ENCODE measurements at places on chromosomes 16 and 17.

DNA sequence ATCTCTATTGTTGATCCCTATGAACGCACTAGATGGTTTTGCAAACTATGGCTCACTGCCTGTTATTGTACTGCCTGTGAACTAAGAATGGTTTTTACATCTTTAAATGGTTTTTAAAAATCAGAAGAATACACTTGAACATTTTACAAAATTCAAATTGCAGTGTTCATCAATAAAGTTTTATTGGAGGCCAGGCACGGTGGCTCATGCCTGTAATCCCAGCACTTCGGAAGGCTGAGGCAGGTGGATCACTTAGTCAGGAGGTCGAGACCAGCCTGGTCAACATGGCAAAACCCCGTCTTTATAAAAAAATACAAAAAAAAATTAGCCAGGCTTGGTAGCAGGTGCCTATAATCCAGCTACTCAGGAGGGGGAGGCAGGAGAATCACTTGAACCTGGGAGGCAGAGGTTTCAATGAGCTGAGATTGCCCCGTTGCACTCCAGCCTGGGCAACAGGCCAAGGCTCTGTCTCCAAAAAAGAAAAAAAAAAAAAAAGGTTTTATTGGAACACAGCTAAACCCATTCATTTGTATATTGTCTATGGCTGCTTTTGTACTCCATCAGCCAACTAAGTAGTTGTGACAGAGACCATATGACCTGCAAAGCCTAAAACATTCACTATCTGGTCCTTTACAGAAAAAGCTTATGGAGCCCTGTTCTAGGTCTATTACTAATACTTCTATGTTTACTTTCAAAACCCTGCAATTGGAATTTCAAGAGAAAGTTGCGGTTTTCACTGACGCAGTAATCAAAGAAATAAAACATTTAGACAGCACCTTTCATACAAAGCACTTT is 18.9 kb downstream of the IKZF3 start:
- DNase-seq: no peak

DNA sequence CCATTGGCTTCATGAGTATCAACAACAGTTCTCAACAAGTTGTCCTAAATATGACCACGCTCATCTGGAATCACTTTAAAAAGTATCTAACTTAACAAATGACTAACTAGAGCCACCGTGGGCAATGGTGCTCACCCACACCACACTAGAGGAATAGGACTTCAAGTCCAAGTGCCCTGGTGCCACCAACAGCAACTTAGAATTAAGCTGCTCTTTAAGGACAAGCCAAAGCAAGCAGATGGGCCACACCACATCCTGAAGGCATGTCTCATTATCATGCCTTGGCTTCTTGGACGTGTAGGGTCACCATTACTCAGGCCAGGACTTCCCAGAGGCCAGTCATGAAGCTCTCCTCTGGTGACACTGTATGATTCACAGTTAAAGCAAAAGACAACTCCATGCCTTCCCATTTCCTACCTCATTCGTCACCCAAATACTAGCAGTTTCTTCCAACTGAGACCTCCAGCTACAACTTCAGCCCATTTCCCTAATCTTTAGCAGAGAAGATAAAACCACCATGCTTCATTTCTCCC is 9.4 kb upstream of the SLC6A4 start:
- no peak for DNase-seq

- DNase-seq: peak; percentile 45
Measured at GRCh38 chr17:74453665-74454196, 12.7 kb upstream of the CD300A start.

DNA sequence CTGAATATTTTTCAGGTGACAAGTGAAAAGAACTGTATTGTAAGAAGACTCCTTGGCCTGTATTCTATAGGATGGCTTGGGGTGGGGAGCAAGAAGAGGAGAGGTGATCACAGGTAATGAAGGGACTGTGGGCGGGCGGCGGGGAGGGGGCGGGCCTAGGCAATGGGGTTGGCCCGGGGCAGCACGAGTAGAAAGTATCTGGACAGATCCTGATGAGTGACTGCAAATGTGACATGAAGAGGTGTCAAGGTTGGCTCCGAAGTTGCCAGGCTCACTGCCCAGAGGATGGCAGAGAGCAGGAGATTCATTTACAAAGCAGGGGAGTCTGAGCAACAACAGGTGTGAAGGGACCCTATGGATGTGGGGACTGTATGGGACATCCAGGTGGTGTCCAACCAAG is 10.8 kb upstream of the G6PC1 start:
- no peak for DNase-seq

DNA sequence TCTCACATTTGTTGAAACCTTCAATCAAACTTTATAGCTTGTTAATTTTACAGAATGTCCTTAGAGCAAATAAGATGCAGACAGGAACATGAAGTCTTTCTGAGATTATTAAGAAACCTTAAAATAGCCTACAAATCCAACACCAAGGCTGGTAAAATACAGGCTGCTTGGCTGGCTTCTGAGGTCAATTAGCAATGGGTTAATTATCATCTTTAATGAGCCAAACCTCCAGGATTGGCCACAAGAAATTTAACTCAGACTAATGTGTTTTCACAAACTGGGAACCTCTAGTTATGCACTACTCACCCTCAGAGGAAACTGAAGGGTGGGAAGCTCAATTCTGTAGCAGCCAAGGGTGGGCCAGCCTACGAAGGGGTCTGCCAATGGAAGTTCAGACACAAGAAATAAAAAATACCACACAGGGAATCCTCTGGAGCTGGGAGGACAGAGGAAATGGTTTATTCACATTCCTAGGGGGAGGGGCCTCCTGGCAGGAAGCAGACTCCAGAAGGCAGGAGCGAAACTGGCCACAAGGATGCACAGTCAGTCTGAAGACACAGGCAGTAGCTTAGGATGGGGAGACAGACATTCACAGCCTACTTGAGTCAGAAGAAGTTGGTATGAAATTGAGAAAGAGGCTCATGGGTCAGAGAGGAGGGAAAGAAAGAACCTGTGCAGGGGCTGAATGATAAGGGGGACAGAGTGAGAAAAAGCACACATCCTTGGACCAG is 36.1 kb downstream of the HIC1 start:
- DNase-seq: no peak

DNA sequence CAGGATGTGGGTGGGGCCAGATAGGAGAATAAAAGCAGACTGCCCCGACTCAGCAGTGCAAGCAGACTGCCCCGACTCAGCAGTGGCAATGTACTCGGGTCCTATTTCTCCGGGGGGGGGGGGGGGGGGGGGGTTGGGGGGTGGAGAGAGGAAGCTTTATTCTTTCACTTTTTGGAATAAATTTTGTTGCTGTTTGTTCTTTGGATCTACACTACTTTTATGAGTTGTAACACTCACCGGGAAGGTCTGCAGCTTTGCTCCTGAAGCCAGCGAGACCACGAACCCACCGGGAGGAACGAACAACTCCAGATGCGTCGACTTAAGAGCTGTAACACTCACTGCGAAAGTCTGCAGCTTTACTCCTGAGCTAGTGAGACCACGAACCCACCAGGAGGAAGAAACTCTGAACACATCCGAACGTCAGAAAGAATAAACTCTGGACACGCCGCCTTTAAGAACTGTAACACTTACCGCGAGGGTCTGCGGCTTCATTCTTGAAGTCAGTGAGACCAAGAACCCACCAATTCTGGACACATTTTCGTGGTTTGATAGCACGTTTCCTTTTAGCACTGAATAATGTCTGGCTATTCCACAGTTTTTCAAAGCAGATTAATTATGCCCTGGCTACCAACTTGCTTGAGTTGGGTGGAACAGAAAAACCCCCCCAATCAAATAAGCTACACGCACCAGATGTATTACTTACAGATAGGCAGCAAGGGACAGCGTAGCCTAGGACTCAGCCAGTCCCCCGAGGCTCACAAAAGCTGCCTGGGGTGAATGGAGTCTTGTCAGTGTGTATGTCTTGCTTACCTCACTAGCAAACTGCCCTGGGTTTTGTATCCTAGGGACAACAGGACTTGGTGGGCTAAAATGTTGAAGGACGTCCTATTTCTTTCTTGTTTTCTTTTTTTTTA is 11.9 kb downstream of the FZD2 start:
- DNase-seq: peak; percentile 43

DNA sequence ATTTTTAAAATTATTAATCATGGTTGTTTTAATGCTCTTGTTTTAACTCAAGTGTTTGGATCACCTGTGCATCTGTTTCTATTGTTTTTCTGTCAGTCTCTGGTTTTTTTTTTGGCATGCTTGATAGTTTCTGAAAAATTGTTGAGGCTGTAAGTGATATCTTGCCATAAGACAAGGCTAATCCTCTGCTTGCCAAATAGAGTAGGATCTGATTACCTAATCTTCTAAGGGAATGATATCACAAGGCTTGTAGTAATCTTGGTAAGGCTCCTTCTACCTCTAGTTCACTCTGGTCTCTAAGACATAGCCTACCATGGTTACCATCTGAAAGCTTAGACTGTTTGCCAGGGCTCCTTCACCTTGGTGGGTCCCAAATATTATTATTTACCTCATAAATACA is 81.0 kb downstream of the ATF7IP2 start:
- DNase-seq: no peak

DNA sequence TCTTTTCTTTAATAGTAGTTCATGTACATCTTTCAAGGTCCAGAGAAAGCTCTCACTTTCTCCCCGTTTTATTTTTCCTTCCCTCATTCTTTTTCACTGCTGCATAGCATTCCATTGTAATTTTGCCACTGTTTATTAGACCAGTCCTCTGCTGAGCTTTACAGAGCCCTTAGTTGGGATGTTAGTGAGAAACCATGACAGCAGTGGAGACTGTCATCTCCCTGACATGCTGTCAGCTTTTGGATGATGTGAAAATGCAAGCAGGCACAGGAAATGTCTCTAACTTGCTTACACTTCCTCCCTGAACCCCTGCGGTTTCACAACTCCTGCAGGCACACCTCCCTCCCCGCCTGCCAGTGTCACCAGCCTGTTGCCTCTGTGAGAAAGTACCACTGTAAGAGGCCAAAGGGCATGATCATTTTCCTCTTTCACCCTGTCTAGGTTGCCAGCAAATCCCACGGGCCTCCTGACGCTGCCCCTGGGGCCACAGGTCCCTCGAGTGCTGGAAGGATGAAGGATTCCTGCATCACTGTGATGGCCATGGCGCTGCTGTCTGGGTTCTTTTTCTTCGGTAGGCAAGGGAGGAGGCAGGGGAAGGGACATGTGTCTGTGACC is at the start of gene ITGAL:
Gene ITGAL (plus strand): TSS at position 415 of the 615 bp plus-strand sequence. CDS start 96 bp downstream, at position 511.
- DNase-seq: peak; percentile 78

DNA sequence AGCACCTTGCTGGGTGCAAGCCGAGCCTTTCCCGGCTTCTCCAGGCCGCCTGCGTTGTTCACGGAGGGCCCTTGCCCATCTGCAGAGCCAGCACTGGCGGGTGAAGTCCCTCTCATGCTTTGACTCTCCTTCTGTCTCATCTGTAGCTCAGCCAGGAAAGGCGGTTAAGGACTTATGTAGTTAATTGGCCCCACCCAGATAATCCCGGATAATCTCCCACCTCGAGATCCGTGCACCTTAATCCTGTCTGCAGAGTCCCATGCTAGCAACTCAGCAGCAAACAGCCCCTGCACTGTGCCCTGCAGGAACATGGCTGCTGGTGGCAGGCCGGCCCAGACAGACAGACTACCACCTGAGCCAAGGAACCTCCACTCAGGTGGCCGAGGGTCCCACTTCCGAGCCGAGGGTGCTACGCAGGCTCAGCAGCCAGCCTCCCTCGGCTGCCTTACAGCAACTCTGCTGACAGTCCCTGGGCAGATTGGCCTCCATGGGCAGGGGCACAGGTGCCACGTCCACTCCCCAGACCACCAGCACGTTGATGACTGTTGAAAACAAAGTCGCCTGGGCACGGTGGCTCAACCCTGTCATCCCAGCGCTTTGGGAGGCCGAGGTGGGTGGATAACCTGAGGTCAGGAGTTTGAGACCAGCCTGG is 16.9 kb downstream of the RAB40C start:
- no peak for DNase-seq

- DNase-seq: no peak
Measured at GRCh38 chr17:76027159-76027839, at the start of gene EVPL. EVPL (minus strand) TSS chr17:76027306; CDS start chr17:76027198, 108 bp downstream.

DNA sequence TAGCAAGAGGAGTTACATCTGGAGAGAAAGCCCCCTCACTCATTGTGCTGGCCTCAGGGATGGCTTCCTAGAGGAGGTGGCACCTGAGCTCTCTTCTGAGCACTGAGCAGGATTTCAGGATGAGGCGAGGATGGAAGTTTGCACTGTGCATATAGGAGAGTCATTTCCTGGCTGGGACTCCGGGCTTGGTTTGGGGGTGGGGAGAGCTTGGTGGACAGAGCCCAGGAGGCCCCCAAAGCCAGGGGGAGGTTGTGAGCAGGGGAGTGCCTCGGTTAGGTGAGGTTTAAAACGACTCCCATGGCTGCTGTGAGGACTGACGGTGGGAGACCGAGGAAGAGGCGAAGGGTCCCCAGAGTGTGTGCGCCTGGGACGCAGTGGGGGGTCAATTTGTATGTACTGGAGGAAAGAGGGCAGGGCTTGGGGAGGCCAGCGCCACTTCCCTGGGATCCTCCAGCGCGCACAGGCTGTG is 1.2 kb downstream of the CAMKK1 start:
- no peak for DNase-seq

GRCh38 chr17:73890831-73891405 is 246.7 kb upstream of the SDK2 start:
- no peak for DNase-seq

- DNase-seq: no peak
Measured at GRCh38 chr17:17325228-17325627, 22.1 kb downstream of the NT5M start.

GRCh38 chr16:65769776-65770438 is 596.6 kb upstream of the CDH5 start:
- DNase-seq: no peak

GRCh38 chr16:35745821-35746248 is 2286.4 kb downstream of the TP53TG3F start:
- DNase-seq: no peak

DNA sequence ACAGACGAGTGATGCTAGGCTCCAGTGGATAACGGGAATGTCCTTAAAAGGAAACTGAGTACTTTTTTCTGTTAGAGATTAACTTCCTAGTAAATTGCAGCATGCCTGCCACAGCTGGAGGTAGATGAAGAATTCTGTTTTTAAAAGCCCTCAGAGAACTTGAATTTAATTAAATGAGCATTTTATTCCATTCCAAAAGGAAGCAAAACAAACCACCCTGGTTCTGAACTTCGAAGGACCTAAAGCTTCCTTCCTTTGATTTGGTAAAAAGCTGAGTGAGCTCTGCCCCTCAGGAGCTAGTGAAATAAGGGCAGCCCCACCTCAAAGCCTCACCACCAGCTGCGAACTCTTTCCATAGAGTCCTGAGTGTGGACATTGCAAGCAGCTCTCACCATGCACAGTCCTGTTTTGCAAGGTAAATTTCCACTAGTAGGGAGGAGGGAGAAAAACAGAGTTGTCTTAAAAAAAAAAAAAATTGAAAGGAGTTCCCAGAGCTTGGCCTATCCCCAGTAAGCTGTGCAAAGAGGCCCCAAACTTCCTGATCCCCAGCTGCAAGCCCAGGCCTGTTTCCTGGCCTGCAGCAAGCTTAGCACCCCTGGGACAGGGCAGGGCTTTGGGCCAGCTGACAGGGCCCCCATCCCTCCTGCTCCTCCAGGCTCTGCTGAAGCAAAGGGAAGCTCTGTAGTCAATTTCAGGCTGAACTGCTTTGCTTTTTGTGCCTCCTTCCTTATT is 11.2 kb downstream of the CHD9NB start:
- DNase-seq: no peak

DNA sequence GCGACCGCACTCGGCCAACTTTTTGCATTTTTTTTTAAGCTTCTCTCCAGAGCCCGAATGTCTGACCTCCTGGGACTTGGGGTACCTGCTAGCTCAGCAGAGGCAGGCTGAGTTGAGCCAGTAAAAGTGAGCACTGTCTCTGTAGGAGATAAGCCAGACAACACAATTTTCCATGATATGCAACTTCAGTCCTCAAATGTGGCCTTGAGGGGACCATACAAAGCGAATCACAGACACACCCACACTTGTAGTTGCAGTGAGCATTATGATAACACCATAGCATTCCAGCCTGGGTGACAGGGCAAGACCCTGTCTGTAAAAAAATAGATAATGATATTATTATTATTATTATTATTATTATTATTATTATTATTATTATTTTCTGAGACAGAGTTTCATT is 2.6 kb downstream of the DPEP2 start:
- DNase-seq: no peak
